T-helper 2 cell (primary cell): ENCODE measurements at places on chromosomes 11 and 22.

- no peak for DNase-seq
These were observed 77.1 kb downstream of the RBMXL2 start for GRCh38 chr11:7165911-7166310.

GRCh38 chr11:128086794-128087193, 500.6 kb downstream of the ETS1 start:
- DNase-seq = no peak

- DNase-seq = no peak
These were observed 4.9 kb upstream of the TTLL1 start for GRCh38 chr22:43094085-43094484.

DNA sequence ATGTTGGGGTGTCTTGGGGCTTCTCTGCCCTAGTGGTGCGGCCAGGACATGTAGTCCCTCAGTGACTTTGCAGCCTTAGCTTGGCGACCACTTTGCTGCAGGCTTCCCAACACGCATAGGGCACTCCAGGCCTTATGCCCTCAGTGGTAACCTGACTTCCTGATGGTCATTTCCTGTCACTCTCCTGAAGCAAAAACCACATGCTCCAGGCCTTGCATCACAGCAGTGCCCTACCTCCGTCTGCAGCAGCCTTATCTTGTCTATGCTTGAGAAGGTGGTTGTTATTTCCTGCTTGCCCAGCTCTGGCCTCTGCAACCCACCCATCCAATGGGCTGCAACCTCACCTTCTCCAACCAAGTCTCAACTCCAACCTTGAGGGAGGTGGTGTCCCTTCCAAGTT, 33.4 kb upstream of the PISD start:
- peak; percentile 64 for DNase-seq

GRCh38 chr11:35618497-35619115, 346 bp downstream of the FJX1 start:
- peak; percentile 1 for DNase-seq

DNA sequence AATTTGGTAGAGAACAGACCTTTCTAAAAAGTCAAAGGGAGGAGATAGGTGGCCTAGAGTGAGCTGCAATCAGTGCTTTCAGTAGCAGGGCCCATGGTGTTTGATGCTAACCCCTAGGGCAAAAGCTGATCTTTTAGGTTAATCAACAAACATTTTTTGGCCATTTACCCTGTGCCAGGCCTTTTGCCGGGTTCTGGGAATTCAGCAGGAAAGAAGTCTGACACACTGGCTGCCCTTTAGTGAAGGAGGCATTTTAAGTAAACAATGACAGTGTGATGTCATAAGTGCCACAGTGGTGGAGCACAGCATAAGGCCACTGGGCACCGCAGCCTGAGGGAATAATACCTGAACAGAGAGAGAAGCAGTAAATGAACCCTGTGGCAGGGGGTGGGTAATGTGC, 29.0 kb downstream of the C22orf31 start:
- DNase-seq = no peak

DNA sequence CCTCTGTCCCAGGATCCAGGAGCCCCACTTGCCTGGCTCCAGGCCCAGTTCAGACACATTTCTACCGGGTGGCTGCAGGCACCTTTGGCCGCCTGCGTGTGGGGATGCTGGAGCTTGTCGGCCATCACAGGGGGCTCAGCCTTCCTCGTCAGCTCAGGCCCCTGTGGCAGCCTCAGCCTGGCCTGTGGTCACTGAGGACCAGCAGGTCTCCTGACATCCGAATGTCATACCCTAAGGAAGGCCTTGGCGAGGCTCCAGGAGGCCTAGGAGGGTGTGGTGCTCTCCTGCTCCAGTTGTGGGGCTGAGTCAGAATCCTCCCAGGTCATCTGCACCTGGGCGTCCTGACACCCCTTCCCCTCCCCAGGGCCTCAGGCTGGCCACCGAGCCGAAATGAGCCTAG, 14.9 kb upstream of the SOX10 start:
- no peak for DNase-seq

DNA sequence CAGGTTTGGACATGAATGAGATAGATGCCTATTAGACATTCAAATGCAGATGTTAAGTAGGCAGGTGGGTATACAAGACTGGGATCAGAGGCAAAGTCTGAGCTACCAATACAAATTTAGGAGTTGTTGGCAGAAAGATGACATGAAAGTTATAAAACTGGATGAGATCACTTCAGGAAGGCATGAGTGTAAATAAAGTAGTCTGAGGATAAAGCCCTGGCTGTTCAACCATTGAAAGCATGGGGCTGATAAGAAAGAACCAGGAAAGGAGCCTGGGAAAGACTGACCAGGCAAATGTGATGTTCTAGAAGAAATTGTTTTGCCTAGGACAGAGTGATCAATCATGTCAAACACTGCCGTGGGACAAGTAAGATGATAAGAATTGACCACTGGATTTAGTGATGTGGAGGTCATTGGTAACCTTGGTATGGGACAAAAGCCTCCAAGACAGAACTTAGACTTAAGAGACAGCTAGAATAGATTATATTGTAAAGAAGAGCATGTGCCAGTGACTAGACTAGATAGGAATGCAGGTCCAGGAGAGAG, 98.5 kb downstream of the EHF start:
- no peak for DNase-seq

DNA sequence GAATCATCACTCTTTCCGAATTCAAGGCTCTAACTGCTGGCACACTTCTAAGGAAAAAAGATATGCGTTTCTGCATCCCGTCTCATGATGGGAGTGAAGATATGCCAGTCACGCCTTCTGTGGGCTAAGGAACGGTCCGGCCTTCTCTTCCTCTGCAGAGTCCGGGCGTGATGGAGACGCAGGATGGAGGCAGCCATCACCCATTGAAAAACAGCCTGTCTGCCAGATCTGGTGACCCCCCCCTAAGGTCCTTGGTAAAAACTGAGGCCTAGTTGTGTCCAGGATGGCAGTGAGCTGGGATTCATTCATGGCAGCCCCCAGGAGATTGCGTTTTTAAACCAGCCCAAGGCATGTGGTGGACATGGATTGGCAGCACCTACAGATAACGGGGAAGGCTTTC, 6.9 kb upstream of the EFCAB6 start:
- DNase-seq = no peak

DNA sequence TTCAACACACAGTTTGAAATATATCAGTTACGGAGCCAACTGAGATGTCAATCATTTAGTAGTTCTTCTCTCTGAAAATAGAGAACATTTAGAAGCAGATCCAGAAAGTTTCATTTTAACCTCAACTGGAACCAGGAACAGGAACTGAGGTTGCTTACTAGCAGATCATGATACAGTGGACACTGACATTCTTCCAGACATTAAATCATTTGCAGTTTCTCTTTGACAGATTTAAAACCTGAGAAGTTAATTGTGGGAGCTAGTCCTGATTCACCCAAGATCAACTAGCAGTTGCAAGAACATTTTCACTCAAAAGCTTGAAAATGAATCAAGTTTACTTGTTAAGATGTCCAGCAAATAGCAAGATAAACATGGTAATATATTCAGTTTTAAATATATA, 135.4 kb downstream of the SLC17A6 start:
- no peak for DNase-seq

DNA sequence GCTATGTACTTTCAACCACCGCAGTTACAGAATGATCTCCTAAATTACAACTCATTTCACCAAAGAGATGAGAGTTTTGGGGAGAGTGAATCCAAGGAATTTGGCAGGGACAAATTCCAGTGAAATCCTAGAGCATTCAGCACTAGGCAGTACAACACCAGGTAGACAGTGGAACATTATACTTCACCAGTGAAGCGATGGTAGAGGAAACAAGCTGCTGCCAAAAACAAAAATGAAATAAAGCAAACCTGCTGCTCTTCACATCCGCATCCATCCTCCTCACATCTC, 16.9 kb downstream of the SMCO4 start:
- DNase-seq = no peak

DNA sequence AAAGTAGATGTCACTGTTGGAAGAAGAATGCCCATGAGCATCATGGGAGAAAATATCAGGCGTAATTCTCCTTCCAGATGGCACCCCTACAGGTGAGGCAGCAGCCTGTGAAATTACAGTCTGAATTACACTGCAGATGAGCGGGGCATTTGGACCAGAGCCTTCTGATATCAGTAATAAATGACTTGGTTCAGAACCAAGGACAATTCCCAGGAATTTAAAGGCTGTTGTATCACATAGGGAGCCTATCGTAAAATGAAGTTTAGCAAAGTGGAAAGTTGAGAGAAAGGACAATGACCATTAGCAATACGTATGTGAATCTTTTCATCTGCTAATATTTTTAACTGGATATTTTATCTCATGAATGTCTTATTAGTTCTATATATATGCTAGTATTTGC, 61.3 kb downstream of the PRMT3 start:
- DNase-seq = no peak

DNA sequence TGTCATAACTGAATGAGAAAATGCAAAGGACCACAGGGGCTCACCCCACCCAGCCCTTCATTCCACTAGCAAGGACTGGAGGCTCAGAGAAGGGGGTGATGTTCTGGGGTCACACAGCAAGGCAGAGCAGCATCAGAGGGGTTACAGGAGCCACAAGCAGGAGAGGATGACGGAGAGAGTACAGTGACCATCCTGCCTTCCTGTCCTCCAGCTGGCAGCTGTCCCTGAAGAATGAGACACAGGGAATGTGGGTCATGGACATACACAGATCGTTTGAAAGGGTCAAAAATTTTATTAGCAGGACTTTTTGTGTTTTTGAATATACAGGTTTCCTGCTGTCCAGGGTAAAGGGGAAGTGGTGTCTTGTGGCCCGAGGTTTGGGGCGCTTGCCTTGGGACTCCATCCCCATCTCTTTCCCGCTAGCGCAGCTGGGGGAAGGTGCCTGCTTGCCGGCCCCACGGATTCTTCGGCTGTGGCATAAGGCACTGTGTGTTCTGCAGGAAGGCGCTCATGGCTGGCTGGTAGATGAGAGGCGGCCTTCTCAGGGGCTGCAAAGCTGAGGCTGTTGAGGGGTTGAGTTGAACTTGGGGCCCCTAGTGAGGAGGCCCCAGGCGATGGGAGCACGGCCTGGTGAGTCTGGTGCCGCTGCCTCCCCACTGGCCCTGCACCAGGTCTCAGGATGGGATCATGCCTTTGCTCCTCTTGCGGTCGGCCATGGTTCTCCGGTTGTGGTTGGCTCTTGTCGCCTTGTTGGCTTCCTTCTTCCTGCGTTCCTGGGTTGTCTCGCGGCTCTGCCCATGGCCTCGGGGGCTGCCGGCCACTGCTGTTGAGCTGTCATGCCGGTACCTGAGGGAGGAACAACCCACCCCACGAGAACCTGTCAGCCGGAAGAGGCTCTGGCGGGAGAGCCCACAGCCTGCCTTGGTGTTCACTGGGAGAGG, 21.4 kb downstream of the UQCR10 start:
- DNase-seq = no peak

- no peak for DNase-seq
These were observed 18.1 kb upstream of the ARHGAP8 start for GRCh38 chr22:44734278-44734677.

GRCh38 chr11:73652856-73653559, 6.6 kb downstream of the PLEKHB1 start:
- no peak for DNase-seq

DNA sequence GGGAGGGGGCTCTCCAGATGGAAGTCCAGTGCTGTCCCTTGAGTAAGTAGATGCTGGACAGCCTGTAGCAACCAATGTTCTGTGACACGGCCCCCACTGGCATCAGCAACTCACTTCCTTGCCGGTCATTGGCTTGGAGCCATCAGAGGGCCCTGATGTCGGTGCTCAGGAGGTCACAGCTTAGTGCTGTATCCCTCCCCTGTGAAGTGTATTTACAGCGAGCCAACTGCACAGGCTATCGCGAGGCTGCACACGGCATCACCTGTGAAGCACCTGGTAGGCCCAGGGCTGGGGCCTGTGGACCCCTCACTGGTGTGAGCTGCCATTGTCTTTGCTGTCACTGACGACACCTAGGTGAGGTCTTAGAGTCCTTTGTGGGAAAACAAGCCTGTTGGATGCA, 13.4 kb upstream of the ACR start:
- no peak for DNase-seq

- DNase-seq = no peak
These were observed 830.3 kb downstream of the TBC1D22A start for GRCh38 chr22:47592791-47593190.

DNA sequence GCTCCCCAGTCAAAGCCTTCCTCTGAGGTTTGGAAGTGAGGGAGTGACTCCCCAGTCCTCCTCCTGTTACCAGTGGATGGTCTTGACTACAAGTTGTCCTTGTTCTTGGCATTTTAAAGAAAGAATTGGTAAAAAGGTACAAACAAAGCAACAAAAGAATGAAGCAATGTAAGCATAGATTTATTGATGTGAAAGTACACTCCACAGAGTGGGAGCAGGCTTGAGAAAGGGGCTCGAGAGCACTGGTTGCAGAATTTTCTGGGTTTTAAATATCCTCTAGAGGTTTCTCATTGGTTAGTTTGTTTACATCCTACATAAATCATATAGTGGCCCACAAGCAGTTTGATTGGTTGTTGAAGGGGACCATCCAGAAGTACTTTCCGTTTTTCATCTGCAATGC, 22.7 kb upstream of the GLYATL1 start:
- no peak for DNase-seq

DNA sequence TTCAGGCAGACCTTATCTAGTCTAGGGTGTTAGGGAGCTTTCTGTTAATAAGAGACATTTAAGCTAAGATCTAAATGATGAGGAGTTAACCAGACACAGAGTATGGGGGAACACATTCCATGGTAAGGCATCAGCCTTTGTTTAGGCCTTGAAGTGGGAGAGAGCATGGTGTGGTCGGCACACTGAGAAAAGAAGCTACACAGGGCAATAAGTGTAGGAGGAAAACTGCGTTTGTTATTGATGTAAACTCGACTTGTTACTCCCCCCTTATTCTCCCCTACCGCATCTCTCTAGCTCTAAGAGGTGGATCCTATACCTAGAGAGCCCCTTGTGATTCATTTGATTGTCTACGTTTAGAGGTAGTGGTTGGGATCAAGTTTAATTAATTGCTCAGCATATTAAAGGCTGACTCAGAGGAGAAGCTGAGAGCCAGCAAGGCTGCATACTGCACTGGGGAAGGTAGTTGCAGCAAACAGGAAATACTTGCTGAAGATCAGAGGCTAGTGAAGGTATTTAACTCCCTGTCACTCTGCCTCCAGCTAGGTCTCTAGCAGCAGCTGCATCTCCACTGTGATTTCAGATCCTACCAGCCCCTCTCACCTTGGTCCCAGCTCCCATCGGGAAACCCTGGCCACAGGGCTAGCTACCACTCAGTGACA, 86.8 kb upstream of the TEAD1 start:
- DNase-seq = no peak

DNA sequence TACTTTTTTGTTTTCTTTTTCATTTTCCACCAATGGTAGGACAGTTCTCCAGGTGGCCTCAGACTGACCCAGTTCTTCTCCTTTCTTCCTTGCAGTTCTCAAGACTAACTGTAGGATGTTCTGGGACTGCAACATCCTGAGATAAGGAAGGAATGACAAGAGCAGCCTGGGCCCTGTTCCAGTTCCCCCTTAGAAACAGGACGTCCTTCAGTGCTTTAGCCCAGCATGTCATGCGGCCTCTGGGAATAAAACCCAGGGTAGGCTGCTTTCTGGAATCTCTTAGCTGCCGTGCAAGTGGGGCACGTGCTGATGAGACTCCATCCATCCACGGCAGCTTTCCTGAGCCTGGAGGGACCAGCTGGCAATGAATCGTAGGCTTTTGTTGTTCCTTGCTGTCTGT, 24.0 kb upstream of the CADM1 start:
- no peak for DNase-seq

GRCh38 chr11:104564921-104565582, 333.2 kb downstream of the CASP12 start:
- no peak for DNase-seq

GRCh38 chr11:78916759-78917158, 342.1 kb upstream of the NARS2 start:
- DNase-seq = no peak
